ENCODE measurements at places on chromosomes 1 and 21. TPM values are rescaled to one million over a fixed set of nuclear protein-coding genes. Genes with fewer than 3 reads are reported as not detected.

The AJAP1 gene
- total RNA-seq, result not detected

The ACBD6 gene
- total RNA-seq, result 63.7 TPM

The RAB42 gene
- total RNA-seq, result 3.5 TPM

The CLDN14 gene
- total RNA-seq, result not detected

The AADACL3 gene
- not detected for total RNA-seq

The CTH gene
- total RNA-seq, result 32.6 TPM

GRCh38 chr1:77990629-77991204 lies 11.8 kb upstream of the FUBP1 start:
- H3K36me3 ChIP-seq, result no peaks in the 10 kb centered on the region
- no peak overlapping the region for H3K27ac ChIP-seq
- no peaks in the 10 kb centered on the region for H3K4me1 ChIP-seq
- DNase-seq, result no peak
- no peaks in the 10 kb centered on the region for H3K27me3 ChIP-seq

GRCh38 chr1:107535091-107535490 lies 394.3 kb downstream of the NTNG1 start:
- no peak for DNase-seq
- no peak overlapping the region for H3K4me3 ChIP-seq
- no peaks in the 10 kb centered on the region for H3K36me3 ChIP-seq
- H3K4me1 ChIP-seq, result peaks cover under 1% of the 10 kb centered on the region

GRCh38 chr1:101262060-101262459 lies 25.2 kb downstream of the S1PR1 start:
- DNase-seq, result no peak
- H3K4me3 ChIP-seq, result no peak overlapping the region
- H3K36me3 ChIP-seq, result no peaks in the 10 kb centered on the region
- H3K27me3 ChIP-seq, result no peaks in the 10 kb centered on the region
- H3K4me1 ChIP-seq, result no peaks in the 10 kb centered on the region

DNA sequence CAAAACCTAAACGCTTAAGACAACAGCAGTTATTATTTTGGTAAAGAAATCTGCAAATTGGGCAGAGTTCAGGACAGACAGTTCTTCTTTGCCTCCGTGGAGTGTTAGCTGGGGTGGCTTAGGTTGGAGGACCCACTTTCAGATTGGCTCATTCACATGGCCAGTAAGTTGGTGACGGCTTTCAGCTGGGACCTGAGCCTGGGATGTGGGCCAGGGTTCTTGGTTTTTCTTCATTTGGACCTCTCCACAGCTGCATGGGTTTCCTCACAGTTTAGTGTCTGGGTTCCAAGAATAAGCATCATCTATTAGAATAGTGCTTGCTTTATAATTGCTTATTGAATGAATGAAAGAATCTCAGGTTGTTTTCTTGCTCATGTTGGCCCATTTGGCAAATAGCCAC lies 72.2 kb downstream of the ATF6 start:
- H3K4me3 ChIP-seq, result no peak overlapping the region
- no peaks in the 10 kb centered on the region for H3K27me3 ChIP-seq

GRCh38 chr1:218536296-218536986 lies 191.3 kb downstream of the TGFB2 start:
- H3K4me3 ChIP-seq, result no peak overlapping the region
- no peak for DNase-seq
- no peaks in the 10 kb centered on the region for H3K4me1 ChIP-seq
- no peaks in the 10 kb centered on the region for H3K27me3 ChIP-seq
- H3K36me3 ChIP-seq, result no peaks in the 10 kb centered on the region
- H3K27ac ChIP-seq, result no peak overlapping the region

Measured in A673 (cell line).